ENCODE measurements at places on chromosomes 3 and 15.

DNA sequence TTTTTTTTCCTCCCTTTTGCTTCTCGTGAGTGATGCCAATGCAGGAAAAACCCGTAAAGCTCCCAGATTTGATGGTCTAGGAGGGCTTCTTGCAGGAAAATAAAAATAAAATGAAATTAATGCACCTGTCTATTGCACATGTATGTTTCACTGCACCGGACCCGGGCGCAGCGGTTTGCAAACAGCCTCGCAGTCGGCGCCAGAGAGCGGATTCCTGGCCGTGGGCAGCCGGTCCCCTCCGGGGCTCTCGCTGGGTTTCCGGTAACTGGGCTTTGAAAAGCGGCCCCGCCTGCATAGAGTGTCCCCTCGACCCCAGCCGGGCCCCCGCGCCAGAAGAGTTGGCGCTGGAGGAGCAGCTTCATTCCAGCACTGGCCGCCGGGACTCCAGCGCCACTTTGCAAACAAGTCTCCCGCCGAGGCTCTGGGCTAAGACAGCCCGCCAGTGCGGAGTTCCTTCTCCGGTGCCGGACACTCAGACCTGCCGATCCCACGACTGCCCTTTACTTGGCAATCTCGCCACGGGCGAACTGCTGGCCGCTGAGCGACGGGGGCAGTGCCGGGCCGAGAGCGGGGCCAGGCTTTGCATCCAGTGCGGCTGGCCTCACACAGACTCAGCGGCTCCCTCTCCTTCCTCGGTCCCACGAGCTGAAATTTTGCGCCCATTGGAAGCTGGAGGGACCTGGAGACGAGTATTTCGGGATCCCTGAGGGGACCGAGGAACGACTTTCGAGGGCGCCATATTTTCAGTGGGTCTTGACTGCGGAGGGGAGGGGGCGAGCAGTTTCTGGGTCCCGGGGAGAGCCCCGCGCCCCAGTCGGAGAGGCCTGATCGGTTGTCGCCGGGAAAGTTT, 225.9 kb upstream of the C2CD4B start:
- peak; percentile 7 for DNase-seq

DNA sequence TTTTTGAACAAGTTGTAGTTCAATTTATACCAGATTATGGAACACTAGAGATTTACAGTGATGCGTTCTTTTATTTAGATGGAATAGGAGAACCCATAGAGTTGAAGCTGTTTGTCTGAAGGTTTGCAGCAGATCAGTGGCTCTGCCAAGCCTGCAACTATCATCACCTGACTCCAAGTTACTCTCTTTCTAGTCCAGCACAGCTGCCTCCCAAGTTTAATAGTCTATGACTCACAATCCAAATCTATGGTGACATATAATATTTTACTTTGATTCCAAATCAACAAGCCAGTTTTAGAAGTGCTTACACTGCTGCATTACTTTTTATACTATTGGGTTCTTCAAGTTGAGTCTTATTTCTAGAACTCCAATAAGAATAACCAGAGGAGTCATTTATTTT, 400.4 kb downstream of the LPP start:
- no peak for DNase-seq

- DNase-seq: no peak
Observed at GRCh38 chr3:160480931-160481330, 31.3 kb upstream of the TRIM59 start.

GRCh38 chr15:67102599-67102929, 37.2 kb downstream of the SMAD3 start:
- DNase-seq: no peak

DNA sequence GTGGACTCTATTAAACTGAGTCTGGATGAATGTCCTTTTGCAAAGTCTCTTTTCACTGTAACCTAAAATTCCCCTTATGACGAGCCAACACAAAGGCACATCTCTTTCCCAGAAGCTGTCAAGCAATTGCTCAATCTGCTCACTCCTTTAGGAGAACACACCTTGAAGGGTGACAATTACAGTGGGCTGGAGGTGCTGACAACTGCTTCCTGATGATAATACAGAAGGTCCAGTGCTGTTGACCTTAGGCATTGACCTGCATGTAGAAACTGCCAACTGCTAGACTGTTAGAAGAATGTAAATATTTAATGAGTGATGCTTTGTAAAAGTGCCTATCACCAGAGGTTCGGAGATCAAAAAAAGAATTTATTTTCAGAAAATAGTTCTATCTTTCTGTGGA, 757.7 kb downstream of the GRM7 start:
- DNase-seq: no peak

GRCh38 chr3:72844436-72844993, 3.7 kb downstream of the SHQ1 start:
- DNase-seq: no peak

GRCh38 chr3:11820531-11821041, 26.1 kb downstream of the TAMM41 start:
- no peak for DNase-seq

DNA sequence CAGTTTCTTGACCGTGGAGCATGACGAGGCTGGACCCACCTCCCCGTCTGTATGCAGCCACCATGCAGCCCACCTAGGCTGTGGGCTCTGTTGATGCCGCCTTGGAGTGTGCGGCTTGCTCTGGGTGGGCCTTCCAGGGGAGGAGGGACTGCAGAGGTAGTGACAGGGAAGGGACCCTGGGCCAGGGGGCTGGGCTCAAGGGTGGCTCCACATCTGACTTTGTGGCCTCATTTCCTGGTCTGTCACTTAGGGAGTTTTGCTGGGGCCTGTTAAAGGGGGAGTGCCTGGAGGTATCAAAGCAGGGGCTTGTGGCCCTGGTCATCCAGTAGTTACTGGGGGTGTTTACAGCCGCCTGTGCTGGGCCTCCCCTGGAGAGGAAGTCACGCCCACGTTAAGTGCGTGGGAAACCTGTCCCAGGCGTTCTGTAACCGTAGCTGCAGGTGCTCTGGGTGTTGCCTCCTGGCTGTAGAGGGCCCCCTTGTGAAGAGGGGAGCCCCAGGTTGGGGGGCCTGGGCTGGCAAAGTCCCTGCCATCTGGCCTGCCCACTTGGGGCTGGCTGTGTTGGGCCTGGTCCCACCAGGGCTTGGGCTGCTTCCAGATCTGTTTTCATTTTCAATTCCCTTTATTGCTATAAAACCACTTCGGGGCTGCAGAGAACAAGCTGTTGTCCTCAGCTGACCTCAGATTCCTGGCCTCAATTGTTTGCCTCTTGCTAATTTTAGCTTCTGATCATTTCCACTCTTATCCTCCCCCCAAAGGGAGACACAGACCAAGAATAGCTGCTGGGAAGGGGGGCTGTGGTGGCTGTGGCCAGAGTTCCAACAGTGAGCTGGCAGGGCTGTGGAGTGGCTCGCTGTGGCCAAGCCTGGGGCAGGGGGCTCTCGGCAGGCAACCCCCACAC, 26.5 kb downstream of the KLF13 start:
- peak; percentile 42 for DNase-seq

DNA sequence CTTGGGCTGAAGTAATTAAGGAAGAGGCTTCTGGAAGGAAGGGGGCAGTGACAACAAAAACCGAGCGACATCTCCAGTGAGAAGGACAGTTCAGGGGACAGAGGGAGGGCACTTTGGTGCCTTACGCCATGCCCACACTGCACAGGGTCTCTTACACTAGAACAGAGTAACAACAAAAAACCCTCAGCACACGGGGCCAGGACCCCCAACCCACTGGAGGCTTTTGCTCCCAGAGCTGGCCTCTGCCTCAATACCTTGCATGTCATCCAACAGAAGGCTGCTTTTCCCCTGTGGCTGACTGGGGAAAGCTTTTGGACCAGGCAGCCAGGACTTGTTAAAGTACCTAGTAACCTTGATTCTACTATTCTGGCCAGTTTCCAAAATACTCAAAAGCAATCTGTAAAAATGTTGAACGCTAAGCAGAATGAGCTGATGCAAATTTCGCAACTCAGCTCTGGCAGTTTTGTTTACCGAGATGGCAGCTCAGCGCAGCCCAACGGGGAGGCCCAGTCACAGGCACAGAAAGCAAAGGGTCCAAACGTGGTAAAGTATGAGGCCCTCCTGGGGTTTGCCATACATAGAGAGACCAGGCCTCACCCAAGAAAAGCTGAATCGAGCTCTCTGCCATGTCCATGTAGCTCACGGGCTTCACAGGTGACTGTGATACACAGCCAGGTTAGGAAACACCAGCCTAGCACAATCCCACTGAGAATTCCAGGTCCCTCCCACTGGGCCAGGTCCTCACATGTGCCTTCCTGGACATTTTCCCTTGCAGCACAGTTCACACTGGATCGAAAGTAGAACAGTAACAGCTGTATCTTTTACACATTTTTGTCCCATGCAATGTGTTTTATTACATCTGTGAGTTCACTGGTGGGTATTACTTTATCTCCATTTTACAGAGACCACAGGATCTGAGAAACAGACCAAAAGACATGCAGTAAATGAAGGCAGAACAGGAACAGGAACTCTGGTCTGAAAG, 6.0 kb downstream of the CHCHD4 start:
- no peak for DNase-seq

DNA sequence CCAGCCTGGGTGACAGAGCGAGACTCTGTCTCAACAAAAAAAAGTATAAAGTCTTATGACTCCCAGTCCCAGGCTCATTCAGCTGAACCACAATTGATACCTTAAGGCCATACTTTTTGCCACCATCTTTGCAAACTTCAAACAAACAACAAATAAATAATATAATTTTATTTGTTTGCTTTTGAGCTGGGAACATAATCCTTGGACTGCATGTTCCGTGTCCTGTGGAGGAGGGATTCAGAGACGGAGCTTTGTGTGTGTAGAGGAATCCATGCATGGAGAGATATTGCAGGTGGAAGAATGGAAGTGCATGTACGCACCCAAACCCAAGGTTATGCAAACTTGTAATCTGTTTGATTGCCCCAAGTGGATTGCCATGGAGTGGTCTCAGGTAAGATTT, 238.6 kb downstream of the ADAMTSL3 start:
- DNase-seq: no peak

- DNase-seq: no peak
Observed at GRCh38 chr3:187694801-187695200, 7.6 kb downstream of the RTP2 start.

Data from activated gamma-delta T cell treated with Interleukin-2 at 50 U/mL for 16 hours (primary cell).